Foreskin melanocyte (primary cell): ENCODE measurements at places on chromosomes 1 and 21.
A peak's percentile ranks its signal among the peaks of the same experiment; 100 is the strongest.

DNA sequence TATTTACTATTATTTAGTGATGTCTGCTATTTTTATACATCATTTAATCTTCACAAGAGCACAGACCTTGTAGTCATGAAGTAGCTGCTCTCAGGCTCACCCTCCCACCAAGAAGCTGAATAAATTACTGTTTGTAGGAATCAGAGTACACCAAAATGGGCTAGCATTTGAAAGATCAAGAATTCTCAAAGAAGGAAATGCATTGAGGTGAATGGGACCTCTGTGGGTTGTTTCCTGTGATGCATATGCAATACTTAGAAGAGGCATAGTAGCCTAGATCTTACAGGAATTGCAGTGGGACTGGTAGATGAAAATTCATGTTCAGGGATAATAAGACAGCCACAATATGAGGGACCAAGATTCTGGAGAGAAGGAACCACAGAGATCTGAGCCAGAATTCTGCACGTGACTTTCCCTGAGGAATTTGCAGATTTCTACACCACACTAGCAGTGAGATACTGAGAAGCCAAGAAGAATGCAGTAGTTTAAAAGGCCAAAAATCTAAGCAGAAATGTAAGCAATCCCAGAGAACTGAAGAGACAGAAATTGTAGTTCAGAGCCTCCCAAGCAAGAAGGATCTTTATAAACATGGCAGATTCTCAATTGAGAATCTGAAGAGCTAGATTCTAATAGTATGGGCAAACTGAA lies 307.0 kb downstream of the ST6GALNAC3 start:
- no peak for DNase-seq

- no peak for DNase-seq
These were observed 30.9 kb downstream of the PADI4 start for GRCh38 chr1:17338706-17339493.

GRCh38 chr1:229326601-229327000 lies 16.2 kb downstream of the CCSAP start:
- DNase-seq = no peak

- no peak for DNase-seq
These were observed 27.0 kb upstream of the SERBP1 start for GRCh38 chr1:67457247-67457646.

GRCh38 chr1:214898161-214898560 lies 184.4 kb upstream of the KCNK2 start:
- DNase-seq = no peak

DNA sequence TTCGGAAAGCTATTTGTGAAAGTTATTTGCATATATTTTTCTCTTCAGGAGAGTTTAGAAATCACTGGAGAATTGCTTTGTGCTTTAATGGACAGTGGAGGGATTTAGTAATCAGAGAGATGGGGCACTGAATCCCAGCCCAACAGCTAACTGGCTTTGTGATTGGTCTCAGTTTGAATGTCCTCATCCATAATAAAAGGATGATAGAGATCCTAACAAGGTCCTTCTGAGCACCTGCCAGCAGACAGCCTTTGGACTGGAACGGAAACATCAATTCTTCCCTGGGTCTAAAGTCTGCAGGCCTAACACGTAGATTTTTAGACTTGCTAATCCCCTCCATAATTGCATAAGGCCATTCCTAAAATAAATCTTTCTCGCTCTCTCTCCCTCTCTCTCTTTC lies 112.0 kb upstream of the ADAMTS5 start:
- DNase-seq = no peak

GRCh38 chr1:37752583-37753471 lies 12.1 kb downstream of the EPHA10 start:
- no peak for DNase-seq

- DNase-seq = no peak
These were observed 259.4 kb downstream of the FAF1 start for GRCh38 chr1:50700621-50701020.

- DNase-seq = no peak
These were observed 1671.1 kb downstream of the MRPL39 start for GRCh38 chr21:23936224-23936623.

GRCh38 chr1:196960854-196961253 lies 16.5 kb upstream of the CFHR5 start:
- no peak for DNase-seq

DNA sequence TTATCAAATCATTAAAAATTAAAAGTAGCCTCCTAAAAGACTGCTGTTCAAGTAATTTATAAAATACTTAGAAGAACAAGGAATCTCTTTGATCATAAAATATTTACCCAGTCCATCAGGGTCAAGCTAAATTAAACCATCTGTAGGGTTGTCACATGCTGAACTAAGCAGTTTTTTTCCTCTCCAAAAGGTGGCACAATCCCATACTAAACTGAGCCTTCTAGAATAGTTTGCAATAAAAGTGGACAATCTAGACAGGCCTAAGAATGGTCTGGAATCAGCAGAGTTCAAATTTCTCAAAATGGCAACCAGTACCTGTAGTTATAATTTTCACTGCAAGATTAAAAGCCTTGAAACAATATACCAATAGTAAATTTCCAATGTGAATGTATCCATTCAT lies 194.8 kb downstream of the EIF4G3 start:
- peak; percentile 23 for DNase-seq

DNA sequence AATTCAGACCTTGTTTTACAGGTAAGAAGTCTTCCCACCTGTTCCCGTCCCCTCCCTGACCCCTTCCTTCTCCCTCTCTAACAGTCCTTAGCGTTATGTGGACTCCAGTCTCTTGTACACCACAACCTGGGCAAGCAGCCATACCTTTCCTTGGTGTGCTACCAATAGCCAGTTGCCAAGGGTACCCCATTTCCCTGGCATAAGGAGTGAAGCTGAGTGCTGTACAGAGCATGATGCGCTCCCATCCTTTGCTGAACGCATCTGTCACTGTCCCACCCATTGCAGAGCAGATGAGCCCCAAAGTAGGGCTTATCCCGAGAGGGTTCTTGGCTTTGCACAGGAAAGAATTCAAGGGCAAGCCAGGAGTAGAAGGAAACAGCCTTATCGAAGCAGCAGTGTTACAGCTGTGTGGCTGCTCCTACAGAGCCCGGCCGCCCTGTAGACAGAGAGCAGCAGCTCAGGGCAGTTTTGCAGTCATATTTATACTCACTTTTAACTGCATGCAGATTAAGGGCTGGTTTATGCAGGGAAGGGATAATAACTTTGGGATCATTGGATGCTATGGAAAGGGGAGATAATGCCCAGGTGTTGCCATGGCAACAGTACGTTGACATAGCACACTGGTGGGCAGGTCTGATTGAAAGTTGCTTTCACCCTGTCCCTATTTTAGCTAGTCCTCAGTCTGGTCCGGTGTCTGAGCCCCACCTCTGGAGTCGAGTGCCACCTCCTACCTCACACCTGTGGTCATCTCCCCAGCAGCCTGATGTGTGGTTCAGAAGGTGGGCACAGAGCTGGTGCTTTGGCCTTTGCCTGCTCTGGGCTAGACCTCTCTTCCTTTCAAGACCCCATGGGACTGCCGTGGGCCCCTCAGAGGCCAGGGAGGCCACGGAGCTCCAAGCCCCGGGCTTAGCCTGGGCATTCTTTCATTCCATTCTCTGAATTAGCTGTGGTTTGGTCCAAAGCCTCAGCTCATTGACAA lies 5.1 kb downstream of the FHAD1 start:
- DNase-seq = no peak

DNA sequence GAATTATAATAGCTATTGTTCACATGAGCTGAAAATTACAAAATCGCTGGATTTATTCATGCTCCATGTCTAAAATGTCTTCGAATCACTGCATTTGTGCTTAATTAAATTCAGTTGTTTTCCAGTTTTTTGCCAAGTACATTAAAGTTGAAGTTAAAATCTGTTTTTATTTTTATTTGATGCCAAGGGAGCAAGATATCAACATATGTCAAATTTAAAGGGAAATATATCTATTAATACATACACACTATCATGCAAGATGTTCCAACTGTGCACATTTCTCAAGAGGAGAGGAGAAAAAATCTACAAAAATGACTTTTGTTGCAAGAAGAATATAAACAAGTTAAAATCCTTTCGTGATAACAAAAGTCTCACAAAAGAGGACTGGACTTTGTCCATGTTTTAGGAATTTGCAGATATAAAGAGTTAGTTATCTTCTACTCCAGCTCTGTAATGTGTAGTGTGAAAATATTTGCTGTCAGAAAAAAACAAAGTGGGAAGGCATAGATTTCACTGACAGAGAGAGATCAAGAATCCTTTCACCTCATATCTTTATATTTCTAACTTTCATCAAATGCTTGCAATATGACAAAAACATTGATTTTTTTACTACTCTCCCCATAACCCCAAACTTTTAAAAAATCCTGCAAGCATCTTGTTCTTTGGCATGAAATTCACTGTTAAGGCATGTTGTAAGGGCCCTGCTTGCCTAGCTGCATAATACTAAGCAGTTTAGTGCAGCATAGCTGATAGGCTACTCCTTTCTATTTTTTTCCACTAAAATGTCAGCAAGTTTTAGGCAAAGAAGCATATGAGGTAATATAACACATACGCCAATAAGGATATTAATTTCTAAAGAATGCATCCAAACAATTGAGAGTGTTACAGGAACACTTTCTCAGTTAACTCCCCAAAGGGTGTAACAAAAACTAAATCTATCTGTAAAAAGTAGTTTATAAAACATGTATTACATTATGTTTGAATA lies 340.2 kb upstream of the ADAMTS5 start:
- DNase-seq = no peak

DNA sequence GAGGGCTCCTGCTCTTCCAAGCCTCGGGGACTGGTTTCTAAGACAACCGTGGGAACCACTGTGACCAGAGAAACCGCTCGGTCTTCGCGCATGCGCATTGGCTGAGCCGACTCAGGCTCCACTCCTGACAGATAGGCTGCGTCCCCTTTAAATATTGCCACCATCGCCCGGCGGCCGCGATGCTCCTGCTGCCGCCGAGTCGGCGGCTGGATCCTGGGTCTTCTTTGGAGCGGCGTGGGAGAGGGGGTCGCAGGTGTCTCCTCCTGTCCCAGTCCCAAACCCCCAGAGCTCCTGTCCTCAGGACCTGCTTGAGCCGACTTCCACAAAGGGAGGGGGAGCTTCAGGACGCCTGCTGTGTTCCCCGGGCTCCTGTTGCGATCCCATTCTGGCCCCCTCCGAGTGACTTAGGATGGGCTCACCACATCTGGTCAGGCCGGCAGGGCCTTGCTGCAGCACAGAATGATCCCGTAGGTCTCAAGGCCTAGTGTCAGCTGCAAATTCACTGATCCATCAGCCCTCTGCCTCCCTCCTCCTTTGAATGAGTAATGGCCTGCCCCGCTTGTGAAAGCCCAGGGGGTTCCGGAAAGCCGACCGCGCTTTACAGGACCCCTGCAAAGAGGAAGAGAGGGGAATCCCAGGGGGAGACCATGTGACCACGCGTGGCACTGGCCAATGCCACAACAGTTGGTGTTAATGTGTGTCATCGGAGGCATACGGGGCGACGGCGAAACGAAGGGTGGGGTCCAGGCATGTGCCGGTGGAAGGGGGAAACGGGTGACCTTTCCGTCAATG lies 683.2 kb upstream of the TPTE start:
- no peak for DNase-seq

GRCh38 chr21:32819694-32820093 lies 48.1 kb upstream of the PAXBP1 start:
- DNase-seq = no peak

- DNase-seq = no peak
These were observed 12.1 kb upstream of the FAM131C start for GRCh38 chr1:16085522-16085921.

GRCh38 chr1:48002142-48002541 lies 5.0 kb upstream of the TRABD2B start:
- no peak for DNase-seq

- DNase-seq = peak; percentile 74
These were observed at the start of gene BTG3 for GRCh38 chr21:17612565-17613241. Gene BTG3, minus strand, starts transcription at chr21:17612901. Its CDS starts 3,757 bp downstream, at chr21:17609144.

GRCh38 chr1:25669781-25670567 lies 53.4 kb downstream of the MAN1C1 start:
- DNase-seq = no peak

- no peak for DNase-seq
These were observed 5.4 kb upstream of the SLC2A7 start for GRCh38 chr1:9031484-9032259.

GRCh38 chr1:109306832-109307273 lies at the start of gene MYBPHL:
Gene MYBPHL, minus strand, starts transcription at chr1:109307011. Its CDS starts 20 bp downstream, at chr1:109306991.
- no peak for DNase-seq

- no peak for DNase-seq
These were observed 132.9 kb downstream of the RHOU start for GRCh38 chr1:228867951-228868730.

- no peak for DNase-seq
These were observed 9.4 kb downstream of the CELSR2 start for GRCh38 chr1:109258481-109259466.

GRCh38 chr1:20470194-20470593 lies 15.8 kb downstream of the CAMK2N1 start:
- no peak for DNase-seq

DNA sequence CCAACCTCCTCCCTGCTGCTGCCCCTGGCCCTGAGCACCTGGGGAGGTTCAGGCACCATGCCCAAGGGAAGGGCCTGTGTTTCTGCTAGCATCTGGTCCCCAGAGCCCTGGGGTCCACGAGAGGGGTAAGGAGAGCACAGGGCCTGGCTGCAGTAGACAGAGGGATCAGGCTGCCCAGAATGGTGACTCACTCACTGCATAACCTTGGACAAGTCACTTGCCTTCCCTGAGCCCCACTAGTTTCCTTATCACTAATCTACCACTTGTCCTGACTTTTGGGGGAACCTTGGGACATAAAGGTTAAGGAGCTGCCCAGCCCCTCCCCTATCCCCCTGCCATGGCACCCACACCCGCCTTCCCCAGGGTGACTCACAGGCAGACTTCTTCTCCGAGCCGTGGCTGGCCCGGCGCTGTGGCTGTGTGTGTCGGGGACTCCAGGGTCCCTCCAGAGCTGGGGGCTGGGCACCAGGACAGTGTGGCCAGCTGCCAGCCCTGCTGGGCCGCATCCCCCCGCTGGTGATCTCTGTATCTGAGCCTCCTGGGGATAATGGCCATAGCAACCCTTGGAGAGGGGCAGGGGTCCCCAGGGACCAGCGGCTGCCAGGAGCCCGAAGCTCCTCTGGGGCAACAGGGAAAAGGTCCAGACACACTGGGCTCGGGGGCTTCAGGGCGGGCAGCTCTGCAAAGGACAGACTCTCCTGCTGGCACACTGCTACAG lies 4.0 kb downstream of the ARHGEF19 start:
- DNase-seq = no peak

DNA sequence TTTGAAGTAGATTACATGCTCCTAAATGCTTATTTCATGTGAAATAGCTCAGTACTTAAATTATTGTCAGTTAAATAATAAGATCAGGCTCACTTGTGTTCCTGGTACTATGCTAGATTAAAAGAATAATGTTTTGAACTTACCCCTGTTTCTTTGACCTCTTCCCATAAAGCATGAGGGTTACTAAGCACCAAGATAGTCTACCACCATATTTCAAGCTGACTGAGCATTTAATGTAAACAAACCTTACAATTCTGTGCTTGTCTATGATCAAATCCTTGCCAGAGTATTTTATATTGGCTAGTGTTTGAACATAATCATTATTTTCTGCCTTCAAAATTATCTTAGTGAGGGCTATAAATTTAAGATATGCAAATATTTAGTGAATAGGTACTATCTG lies 98.1 kb downstream of the LHX9 start:
- no peak for DNase-seq
